GM12892 (cell line): ENCODE measurements at places on chromosomes 3 and 15.

GRCh38 chr15:33586786-33587697 lies 276.3 kb downstream of the RYR3 start:
- no peak for DNase-seq

- no peak for DNase-seq
Observed at GRCh38 chr15:85886309-85886811, 91.6 kb upstream of the KLHL25 start.

- no peak for DNase-seq
Observed at GRCh38 chr3:63521657-63522056, 130.8 kb upstream of the SNTN start.

GRCh38 chr3:127473244-127474024 lies 117.1 kb downstream of the TPRA1 start:
- DNase-seq = peak; percentile 53

- DNase-seq = no peak
Observed at GRCh38 chr3:195170496-195170895, 100.5 kb downstream of the XXYLT1 start.

DNA sequence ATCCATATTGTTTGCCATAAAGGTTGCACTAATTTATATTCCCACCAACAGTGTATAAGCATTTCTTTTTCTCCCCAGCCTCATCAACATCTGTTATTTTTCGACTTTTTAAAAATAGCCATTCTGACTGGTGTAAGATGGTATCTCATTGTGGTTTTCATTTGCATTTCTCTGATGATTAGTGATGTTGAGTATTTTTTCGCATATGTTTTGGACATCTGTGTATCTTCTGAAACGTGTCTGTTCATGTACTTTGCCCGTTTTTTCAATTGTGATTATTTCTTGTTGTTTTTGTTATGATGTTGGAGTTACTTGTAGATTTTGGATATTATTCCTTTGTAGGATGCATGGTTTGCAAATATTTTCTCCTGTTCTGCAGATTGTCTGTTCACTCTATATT lies 46.5 kb downstream of the TP63 start:
- no peak for DNase-seq

DNA sequence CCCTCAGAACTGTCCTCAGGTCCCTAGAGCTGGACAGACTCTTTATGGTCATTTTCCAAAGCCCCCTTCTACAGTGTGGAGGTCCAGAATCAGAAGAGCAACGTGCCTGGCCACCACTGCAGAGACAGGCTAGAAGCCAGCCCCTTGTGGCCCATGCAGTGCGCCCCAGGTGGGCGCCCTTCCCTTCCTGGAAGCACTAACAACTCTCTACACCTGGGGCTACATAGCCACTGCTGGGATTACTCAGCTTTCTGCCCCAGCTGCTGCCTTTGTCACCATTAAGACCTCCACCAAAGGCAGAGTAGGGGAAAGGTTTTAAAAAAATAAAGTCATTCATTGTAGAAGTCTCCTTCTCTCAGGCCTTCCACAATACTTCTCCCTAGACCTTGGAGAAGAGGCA lies 2.3 kb downstream of the RASGRP1 start:
- no peak for DNase-seq

DNA sequence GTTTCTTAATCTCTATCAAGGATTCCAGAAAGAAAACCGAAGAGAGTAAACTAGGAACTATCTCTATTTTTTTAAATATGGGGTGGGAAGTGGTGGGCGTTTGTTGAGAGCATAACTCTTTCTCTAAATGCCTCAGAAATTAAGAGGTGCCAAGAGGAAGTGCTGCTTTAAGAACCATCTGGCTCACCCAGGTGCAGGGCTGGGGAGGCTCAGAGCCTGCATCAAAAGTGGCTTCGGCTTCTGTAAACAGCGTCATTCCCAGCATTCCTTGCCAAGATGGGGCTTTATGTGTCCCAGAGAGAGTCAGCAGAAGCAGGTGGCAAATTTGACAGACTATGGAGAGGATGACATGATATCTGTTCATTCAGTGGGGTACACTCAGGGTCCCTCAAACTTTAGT lies 123.3 kb upstream of the BFSP2 start:
- DNase-seq = no peak
